ENCODE measurements at places on chromosomes 1 and 21.

- no peak for DNase-seq
Observed at GRCh38 chr1:154751690-154752089, 118.4 kb downstream of the KCNN3 start.

- DNase-seq = no peak
Observed at GRCh38 chr1:180773210-180773865, 139.4 kb upstream of the KIAA1614 start.

DNA sequence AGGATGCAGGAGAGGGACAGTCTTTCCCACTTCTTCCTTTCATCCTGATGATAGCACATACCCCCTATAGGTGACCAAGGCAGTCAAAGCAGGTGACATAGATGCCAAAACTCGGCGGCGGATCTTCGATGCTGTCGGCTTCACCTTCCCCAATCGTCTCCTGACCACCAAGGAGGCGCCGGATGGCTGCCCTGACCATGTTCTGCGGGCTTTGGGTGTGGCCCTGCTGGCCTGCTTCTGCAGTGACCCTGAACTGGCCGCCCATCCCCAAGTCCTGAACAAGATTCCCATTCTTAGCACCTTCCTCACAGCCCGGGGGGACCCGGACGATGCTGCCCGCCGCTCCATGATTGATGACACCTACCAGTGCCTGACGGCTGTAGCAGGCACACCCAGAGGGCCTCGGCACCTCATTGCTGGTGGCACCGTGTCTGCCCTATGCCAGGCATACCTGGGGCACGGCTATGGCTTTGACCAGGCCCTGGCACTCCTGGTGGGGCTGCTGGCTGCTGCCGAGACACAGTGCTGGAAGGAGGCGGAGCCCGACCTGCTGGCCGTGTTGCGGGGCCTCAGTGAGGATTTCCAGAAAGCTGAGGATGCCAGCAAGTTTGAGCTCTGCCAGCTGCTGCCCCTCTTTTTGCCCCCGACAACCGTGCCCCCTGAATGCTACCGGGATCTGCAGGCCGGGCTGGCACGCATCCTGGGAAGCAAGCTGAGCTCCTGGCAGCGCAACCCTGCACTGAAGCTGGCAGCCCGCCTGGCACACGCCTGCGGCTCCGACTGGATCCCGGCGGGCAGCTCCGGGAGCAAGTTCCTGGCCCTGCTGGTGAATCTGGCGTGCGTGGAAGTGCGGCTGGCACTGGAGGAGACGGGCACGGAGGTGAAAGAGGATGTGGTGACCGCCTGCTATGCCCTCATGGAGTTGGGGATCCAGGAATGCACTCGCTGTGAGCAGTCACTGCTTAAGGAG lies 2.9 kb downstream of the NCDN start:
- no peak for DNase-seq

DNA sequence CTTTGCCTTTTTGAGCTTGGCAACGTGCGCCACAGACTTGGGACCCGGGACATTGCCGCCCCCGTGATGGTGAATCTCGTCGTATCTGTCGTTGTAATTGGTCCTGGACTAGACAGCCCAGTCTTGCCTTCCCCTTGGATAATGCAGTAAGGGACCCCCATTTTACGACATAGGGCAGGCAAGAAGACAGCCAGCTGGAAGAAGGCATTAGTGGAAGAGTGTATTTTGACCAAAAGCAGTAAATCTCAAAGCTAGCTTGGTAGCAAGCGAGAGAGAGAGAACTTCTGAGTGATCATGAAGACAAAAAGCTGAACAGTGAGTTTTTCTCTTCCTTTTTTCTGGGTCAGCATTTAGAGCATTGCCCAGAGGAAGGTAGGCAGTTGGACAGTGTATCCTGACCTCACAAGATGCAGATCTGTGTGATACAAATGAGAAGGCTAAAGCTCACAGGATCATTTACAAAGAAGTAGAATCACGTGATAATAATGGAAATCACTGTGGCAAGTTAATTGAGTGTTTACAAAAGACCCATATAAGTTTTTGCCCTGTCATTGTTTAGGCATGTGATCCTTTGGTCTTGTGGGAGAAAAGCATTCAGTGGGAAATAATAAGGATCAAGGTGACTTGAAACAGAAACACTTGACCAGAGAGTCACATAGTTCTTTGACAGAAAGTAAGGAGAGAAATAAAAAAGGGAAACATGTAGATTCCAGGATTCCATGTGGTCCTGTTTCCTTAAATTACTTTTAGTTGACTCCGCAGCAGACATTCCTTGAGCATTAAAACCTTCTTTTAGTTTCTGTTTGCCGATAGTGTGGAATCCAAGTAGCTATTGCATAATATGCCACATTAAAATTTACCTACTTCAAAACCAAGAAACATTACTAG lies 66.3 kb downstream of the CNST start:
- peak; percentile 71 for DNase-seq

- no peak for DNase-seq
Observed at GRCh38 chr1:63277195-63278192, 44.9 kb upstream of the FOXD3 start.

GRCh38 chr1:149949911-149950310 lies 13.2 kb upstream of the MTMR11 start:
- no peak for DNase-seq

DNA sequence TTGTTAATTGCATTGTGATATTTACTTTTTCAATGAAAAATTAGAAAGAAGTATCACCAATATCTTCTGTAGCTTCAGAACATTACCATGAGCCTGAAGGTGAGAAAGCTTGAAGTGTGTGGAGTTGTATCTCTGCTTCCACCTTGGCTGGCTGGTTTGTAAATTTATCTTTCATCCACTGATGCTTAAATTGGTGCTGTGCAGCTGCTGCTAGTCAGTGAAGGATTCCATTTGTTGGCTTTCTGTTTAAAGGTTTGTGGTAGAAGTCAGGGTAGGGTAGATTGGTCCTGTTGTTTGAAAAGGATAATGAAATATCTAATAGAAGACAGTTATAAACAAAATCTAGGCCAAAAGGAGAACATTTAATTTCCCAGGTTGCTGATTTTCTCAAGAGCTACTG lies 105.7 kb downstream of the C1orf21 start:
- DNase-seq = no peak

DNA sequence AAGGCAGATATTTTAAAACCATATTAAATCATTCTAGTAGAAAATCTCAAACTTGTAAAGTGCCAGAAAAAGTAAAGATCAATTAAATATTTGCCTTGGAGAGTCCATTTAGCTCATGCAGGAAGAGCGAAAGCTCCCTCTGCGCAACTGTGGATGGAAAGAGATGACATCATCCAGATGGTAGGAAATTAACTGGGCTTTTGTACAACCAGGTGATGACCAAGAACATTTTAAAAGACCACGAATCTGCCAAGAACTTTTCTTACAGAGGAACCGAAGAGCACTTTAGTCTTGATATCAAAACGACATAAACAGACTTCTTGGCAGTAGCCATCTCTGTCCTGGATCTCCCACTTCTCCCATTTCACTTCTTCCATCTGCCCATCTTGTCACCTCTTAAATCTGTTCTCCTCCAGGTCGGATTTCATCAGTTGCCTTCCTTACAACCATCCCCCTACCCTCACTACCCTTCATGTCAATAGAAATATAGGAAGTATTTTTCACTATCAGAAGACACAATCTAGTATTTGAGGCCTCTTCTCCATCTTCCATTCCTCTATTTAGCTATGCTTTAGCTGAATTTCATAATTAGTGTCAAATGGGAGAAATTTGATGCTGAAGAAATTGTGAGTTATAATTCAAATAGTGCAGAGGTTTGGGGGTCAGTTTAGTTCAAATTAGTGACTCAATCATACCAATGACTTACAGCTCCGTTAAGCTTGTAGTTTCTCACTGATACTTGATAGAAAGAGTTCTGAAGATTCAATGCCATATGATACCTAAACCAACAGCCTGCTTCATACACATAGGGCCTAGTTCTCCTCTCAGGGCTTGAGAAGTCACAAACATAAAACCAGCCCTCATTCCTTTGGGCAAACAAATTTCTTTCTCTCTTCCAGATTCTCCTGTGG lies 22.0 kb upstream of the DNASE2B start:
- no peak for DNase-seq

DNA sequence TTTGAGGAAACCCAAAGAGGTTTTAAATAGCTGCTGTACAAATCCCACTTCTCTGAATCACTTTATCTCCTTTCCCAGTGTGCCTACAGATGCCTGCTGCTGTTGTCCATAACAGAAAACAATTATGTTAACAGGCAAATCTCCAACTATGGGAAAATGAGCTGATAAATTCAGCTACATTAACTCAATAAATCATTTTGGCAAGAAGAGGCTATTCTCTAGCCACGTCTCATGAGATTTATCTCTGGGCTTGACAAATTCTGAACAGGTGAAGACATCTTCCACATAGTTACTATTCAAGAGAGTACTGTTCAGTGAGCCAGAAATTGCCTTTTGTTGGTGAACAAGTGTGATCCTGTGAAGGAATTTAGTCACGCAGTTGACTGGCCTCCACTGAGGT lies 327.1 kb upstream of the FMN2 start:
- DNase-seq = no peak

GRCh38 chr1:75131565-75132241 lies 2.5 kb upstream of the LHX8 start:
- DNase-seq = no peak

GRCh38 chr1:159973350-159973940 lies 19.4 kb upstream of the SLAMF9 start:
- no peak for DNase-seq

DNA sequence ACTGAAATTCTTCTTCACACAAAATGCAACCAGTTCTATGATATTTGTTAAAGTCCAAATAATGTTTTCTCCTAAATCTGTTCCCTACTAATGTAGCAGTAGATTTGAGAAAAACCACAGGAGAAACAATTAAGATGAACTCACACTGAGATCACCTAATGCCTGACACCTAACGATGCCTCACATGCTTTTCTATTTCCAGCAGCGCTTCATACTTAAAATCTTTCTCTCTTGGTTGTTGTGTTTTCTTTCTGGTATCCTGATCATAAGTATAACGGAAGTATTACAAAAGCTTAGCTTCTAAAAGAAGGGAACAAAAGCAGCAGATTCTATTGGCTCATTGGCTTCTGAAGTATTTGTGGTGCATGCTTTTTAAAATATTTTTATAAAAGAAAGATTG lies 267.2 kb upstream of the SGIP1 start:
- no peak for DNase-seq

- DNase-seq = no peak
Observed at GRCh38 chr21:42315296-42315891, at the start of gene TFF3. TSS of gene TFF3 (minus strand) at chr21:42315409. CDS start at chr21:42315374, 35 bp downstream.

DNA sequence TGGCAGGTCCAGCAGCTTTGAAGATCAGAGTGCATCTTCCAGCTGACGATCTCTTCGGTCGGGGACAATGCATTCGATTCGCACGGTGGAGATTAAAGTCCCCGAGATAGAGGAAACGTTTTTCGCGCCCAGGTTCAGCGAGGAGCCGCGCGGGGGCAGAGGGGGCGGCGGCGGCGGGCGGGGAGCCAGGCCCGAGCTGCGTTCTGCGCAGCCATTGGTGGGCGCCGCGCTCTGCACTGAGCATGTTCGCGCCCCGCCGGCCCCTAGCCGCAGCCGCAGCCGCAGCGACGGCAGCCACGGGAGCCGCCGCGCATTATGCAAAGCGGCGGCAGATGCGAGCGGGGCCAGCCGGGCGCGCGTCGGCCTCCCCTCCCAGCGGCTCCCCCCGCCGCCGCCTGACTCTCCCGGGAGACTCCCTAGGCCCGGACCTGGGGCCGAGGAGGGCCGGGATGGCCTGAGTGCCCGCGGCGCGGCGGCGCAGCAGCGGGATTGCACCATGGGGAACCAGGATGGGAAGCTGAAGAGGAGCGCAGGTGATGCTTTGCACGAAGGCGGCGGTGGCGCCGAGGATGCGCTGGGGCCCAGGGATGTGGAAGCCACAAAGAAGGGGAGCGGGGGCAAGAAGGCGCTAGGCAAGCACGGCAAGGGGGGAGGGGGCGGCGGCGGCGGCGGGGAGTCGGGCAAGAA lies at the start of gene FMN2:
Gene FMN2, plus strand, starts transcription at position 270 of the 687 bp plus-strand sequence. Its CDS starts 227 bp downstream, at position 497.
- DNase-seq = no peak

DNA sequence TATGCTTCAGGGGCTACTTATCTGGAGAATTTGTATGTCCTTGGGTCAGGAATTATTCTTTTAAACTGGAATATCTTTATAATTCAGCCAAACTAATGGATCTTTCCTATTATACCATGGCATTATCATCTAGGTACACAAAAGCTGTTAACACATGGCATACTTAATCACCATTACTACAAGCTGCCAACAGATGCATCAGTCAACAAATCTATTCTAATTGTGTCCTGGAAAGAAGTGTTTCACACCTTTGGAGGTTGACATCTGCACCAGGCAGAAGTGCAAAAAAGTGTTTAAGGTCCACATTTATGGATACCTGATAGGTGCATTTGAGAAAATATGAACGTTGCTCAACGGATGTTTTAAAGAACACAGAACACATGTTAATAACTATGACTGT lies 470.2 kb upstream of the ADGRL2 start:
- DNase-seq = no peak

DNA sequence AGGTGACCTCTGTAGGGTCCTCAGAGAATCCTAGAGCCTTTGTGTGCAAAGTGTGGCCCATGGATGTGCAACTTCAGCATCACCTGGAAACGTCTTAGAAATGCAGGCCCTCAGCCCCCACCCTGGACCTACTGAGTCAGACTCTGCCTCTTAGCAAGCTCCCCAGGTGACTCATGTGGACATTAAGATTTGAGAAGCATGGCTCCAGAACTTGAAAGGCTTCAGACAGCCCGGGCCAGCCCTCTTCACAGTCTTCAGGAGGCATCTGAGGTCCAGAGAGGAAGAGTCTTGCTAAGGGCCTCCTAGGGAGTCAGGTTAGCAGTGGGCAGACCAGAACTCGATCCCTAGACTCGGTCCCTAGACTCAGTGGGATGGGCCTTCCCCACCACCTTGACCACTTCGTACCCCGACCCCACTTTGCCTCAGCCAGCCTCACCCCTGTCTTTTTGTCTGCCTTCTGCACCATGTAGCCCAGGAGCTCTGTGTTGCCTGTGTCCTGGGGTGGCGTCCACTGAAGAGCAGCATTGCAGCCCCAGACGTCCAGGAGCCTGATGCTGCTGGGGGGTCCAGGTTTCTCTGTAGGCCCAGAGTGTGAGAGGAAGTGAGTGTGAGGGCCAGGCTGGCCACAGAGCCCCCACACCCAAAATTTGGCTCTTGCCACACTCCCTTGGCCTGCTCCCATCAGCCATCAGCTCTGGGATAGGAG lies 4.8 kb downstream of the MYBPH start:
- no peak for DNase-seq

- DNase-seq = no peak
Observed at GRCh38 chr1:115469703-115470476, 131.8 kb upstream of the NGF start.

DNA sequence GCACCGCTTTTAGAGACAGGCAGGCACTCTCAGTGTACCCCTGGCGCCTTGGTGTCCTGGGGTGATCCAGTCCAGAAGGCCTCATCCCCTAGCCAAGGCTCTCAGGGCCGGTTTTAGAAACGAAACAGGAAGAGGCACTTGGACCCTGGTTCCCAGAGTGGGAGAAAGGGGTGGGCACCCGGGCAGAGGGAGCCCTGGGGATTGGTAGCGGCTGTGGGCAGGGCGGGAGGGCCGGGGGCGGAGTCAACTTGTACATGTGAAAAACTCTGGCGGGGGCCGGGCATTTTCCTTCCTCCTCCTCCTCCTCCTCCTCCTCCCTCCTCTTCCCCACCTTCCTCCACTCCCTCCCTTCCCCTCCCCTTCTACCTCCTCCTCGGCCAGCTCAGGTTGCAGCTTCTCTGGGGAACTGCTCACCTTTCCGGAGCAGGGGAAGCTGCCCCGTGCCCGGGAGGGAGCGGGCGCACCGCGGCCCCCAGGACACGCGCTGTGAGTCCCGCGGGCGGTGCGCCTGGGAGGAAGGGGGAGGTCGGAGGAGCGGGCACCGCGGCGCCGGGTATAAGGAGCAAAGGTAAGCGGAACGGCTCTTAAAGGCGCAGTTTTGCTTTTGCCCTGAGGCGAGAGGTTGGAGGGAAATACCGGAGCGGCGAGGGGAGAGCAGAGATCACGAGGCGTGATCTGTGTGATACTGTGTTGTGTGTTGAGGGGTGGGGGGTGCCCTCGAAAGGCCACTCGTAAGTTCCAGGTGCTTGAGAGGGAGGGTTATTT lies at the start of gene CDK18:
Gene CDK18, plus strand, starts transcription at position 359 of the 765 bp plus-strand sequence. CDS start 18,499 bp downstream, outside the sequence.
- DNase-seq = no peak

Data from fibroblast of skin of left biceps (primary cell).